CD14-positive monocyte (primary cell): ENCODE measurements at places on chromosomes 12 and 14.

DNA sequence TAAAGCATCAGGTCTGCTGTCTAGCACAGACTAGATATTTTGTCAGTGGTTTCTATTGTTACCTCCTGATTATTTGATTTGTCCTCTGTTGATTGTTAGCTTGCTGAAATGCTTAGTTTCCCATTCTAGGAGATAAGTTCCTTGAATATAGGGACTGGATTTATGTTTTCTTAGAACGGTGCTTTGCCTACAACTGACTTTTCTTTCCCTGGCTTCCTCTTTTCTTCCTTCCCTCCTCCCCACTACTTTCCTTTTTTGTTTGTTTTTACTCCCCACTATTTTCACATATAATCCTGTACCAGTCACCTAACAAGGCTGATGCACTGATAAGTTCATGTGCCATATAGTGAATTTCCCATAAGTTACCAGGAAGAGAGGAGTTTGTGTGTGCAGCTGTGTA lies 58.5 kb upstream of the METAP2 start:
- no peak for DNase-seq

DNA sequence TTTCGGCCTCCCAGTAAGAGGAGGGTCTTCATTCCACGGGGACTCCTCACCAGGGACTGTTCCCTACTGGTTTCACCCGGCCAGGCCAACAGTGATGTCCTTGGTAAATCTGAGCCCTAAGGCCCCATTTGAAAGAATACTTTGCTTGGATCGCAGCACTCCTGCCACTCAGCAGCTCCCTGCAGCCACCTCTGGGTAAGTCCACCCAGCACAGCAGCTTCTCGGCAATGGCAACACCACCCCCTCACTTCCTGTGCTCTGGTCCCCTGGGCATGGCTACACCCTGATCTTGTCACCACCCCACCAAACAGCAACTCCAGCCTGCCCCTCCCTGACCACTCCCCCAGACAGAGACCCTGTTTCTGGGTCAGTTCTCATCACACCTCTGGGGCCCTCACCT lies 100.3 kb downstream of the SETD3 start:
- no peak for DNase-seq

DNA sequence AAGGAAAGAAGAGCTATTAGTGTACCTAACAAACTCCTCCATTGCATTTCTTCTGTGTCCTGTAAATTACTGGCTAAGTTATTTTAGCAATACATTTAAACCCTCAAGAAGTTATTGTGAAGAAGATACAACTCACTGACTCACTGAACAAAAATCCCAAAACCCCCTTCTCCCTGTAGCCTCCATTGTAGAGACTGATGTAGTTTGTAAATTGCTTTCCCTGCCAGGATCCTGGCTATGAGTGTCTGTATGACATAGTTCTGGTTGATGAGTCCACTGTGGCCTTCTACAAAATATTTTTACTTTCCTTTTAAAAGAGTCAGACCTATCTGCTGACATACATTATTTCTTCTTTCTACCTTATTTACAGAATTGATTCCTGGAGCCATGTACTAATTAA lies 155.6 kb downstream of the SLC6A15 start:
- DNase-seq, result no peak

GRCh38 chr14:32434180-32434579 lies 105.1 kb downstream of the AKAP6 start:
- DNase-seq, result no peak

- no peak for DNase-seq
Measured at GRCh38 chr14:44914849-44915248, 46.9 kb downstream of the KLHL28 start.
